ENCODE measurements at places on chromosomes 3 and 15.
A peak's percentile ranks its signal among the peaks of the same experiment; 100 is the strongest.

GRCh38 chr3:20811631-20812030 lies 625.6 kb upstream of the SGO1 start:
- DNase-seq = no peak

GRCh38 chr3:187046033-187046432 lies 93.3 kb downstream of the RPL39L start:
- DNase-seq = no peak

DNA sequence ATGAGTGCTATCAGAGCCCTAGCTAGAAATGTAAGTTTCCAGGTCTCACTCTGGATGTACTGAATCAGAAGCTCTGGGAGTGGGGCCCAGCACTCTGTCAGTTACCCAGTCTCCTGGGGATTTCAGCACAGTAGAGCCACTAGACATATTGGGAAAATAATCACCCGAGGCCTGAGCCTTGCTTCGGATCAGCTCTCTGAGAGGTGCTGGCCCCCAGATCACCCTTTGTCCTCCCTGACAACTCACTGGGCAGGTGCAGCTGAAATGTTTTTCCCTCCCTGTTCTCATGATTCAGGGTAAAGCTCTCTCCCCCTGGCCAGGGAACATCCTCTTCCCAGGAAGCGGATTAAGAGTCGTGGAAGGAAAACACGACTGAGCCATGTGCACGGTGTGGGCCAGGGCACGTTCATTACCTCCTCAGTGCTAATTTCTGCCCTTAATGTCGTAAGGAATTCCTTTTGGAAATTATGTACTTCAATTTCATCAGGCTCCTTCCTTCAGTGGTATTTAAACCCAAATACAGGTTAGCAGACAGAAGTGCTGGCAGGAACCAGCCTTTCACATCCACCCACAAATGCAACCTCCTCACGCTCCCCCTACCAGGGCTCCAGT lies 296.7 kb upstream of the LYSMD4 start:
- DNase-seq = no peak

DNA sequence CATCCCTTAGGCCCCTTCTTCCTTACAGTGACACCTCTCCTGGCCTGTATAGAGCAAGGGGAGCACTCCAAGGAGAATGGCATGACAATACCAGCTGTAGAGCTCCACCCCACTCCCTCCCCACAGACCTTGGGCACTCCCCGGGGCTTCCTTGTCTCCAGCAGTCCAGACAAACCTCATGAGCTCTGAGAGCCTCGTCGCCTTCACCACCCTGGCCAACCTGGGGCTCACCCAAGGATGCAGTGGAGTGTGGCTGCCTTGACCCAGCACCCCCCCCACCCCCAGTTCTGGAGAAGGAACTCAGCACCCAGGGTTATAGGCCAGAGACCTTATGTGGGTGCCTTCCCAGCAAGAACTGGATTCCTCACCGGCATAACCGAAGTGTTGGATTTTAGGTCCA lies 7.4 kb upstream of the SLCO2A1 start:
- DNase-seq = no peak

DNA sequence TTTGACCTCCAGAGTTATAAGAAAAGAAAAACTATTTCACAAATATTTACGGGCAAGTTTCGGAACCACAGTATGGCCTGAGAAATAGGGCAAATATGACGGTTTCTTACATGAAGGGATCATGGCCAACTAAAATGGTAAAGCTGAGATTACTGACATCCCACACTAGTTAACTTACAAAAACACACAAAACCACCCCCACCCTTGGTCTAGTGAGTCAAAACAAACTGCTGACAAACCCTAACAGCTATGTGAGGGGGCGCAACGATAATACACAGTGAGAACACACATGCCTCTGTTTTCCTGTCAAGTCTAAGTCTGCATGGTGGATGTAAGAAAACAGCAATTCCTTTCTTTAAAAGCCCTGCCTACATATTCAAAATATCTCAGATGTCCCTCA lies 32.3 kb downstream of the CBLB start:
- peak; percentile 34 for DNase-seq

GRCh38 chr15:94804613-94805012 lies 573.3 kb downstream of the MCTP2 start:
- DNase-seq = no peak

DNA sequence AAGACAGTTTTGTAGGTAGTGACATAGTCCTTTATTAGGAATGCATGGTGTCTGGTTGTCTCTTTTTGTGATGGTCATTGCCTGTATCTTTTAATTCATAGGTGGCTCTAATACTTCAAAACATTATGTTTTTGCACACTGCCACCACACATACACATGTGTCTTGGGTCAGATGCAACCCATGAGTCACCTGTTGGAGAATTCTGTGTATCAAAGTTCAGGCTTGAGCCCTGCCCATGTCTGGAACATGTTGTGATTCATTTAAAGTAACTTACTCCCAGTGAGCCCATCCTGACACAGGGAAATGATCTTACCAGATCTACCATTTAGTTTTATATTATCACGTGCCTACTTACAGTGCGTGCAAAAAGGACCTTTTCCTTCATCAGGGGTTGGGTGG lies 142.7 kb downstream of the GHSR start:
- no peak for DNase-seq

GRCh38 chr3:153789380-153789779 lies 331.8 kb upstream of the ARHGEF26 start:
- no peak for DNase-seq

- DNase-seq = no peak
Measured at GRCh38 chr3:23576379-23576959, 229.3 kb upstream of the UBE2E1 start.

GRCh38 chr3:61730056-61730455 lies 168.7 kb downstream of the PTPRG start:
- no peak for DNase-seq

DNA sequence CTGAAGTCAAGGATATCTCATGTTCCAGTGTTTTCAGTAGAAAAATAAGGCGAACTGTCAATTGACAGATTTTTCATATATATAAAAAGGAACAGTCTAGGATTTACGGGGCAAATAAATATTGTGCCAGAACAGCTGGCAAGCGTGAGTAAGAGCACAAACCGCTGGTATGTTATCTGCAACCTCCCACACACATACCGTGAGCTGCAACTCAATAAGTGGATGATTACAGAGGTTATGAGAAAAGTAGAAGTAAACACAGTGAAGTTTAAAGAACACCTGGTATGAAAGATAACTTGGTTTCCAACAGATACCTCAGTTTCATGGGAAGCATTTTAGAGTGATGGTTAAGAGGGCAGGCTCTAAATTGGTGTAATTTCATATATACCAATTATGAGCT lies 733.4 kb downstream of the TUSC7 start:
- DNase-seq = no peak

DNA sequence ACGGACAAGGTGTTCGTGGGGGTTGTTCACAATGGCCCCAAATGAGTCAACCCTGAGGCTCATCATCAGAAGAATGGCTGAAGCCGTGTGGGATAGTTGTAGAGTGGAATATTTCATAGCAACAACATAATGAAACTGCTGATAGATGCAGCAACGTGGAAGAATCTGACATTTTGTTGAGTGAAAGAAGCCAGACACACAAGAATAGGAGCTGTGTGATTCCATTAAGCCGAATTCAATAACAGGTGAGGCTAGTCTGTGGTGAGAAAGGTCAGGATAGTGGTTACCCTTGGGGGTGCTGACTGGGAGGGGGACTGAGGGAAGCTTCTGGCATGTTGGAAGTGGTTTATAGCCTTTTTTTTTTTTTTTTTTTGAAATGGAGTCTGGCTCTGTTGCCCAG lies 144.0 kb downstream of the SMAD6 start:
- DNase-seq = no peak

DNA sequence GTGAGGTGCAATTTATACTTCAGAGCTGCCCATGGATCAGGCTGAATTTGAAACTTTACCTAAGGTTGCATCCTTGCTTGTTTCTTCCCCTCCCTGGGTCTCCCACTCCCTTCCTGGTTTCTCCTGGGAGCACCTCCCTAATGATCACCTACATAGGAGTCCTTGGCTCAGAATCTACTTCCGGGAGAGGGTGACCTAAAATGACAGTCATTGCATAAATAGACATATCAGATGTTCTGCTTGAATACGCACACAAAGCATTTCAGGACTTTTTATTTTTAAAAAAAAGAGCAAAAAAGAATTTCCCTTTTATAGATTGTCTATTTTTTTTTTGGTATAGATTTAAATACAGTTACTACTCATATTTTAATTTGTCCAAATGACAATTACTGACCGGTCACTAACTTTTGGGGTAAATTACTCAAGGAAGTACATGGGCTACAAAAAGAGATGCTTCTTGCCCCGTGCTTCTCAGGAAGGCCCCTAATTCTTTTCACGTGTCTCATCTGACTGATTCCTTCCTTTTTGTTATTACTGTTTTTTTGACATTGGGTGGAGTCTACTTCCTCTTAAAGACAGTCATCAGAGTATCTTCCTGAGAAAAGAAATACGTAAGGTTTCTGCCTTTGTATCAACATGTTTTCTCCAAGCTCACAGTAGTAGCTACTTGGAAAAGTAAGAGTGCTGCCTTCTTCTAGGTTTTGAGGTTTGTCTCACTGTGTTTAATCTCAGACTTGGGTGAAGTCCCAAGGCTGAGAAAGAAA lies 4.9 kb upstream of the MYZAP start:
- DNase-seq = peak; percentile 62

DNA sequence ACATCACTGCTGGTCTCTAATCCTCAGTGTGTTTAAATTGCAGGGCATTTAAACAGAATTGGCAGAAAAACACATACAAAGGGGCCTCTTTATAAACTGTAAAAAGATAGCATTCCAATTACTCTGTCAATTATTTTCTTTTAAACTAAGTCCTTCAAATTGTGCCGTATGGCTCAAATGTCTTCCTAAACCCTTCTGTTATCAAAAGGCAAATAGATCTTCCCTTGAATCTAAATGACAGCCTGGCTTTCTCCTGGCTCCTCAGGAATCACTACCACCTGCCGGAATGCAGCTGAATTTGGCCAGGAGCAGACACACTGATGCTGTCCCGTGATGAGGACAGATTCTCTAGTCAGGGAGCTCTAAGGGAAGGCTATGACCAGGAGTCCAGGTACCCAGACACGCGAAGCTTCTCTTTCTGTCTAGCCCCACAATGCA lies 85.6 kb downstream of the IGF2BP2 start:
- DNase-seq = no peak

GRCh38 chr3:72380193-72380592 lies 468.1 kb downstream of the SHQ1 start:
- DNase-seq = no peak

DNA sequence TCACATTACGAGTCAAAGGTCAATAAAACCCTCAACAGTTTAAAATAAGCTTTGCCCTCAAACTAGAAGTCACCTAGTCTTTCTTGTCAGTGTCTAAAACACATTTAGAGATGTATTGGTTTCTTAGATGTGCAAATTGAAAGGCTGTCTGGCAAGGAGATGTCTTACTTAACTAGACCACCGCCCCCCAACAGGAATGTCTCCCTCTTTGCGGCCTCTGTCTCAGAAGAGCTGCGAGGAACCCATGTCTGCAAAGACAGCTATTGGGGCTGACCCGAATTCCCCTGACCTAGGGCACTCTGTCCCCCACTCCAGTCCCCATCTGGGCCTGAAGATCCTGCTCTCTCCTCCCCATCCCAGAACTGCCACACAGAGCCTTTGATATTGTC lies 46.3 kb downstream of the ZIC4 start:
- DNase-seq = no peak

- no peak for DNase-seq
Measured at GRCh38 chr3:157069406-157069805, 90.5 kb downstream of the CCNL1 start.

- no peak for DNase-seq
Measured at GRCh38 chr3:33868309-33868708, 69.9 kb downstream of the PDCD6IP start.

GRCh38 chr3:126854666-126855065 lies 128.2 kb upstream of the PLXNA1 start:
- no peak for DNase-seq

DNA sequence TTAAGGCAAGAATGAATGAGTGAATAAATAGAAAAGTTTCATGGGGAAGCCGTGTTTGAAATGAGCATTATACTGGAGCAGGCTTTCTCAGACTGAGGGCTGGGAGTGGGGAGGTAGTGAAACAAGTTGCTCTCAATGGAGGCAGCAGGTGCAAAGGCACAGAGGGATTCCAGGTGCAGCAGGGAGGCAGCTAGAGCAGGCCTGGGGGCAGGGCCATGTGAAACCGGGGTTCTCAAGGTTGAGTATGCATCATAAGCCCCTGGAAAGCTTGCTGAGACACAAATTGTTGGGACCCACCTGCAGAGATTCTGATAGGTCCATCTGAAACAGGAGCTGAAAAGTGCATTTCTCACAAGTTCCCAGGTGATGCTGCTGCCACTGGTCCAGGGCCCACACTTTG lies 45.3 kb downstream of the BFSP2 start:
- DNase-seq = no peak

DNA sequence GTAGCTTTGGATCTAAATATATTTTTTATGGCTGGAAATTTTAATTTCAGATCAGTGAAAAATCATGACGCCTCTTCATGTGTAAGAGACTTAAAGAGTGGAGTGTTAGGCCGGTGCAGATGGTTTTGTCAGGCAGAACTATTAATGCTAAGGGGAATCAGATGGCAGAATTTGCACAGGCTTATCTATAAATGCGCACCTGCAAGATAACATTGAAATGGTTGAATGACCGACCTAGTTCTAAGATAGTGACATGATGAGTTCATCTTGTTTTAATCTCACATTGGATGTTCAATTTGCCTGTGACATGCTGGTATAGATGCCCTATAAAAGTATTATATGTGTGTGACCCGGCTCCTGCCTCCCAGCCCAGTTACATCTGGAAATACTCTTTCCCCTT lies 340.6 kb downstream of the FEZF2 start:
- DNase-seq = no peak

- no peak for DNase-seq
Measured at GRCh38 chr3:8387571-8387970, 114.1 kb upstream of the LMCD1 start.

- DNase-seq = no peak
Measured at GRCh38 chr3:42658771-42659390, 5.4 kb downstream of the ZBTB47 start.

DNA sequence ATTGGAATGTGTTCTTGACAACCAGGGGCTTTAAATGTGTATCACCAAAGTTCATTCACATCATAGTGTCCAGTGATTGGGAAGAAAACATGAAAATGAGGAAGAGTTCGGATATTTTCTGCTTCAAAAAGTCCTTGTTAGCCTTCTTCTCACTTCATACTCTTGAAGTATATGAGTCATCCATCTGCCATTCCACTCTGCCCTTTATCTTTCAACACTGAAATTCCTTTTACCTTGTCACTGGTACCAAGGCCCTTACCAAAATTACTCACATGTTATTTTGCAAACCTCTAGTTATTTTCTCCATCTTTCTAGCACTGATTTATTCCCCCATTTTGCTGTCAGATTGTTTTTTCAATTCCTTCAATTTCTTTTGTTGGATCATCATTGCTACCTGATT lies 32.5 kb downstream of the OR5H15 start:
- DNase-seq = no peak

GRCh38 chr3:32106929-32107362 lies 526 bp downstream of the GPD1L start:
- DNase-seq = peak; percentile 56

Measured in CD4-positive, CD25-positive, alpha-beta regulatory T cell (primary cell).